ENCODE measurements at places on chromosomes 2 and 18. TPM values are rescaled to one million over a fixed set of nuclear protein-coding genes. Genes with fewer than 3 reads are reported as not detected.

Gene IAH1
- total RNA-seq, result 71.2 TPM

Gene TDRD15
- total RNA-seq, result under 0.01 TPM

Gene IL1B
- total RNA-seq, result not detected

Gene DSG3
- not detected for total RNA-seq

Gene CHST10
- 6.4 TPM for total RNA-seq

Gene ELOA2
- total RNA-seq, result not detected

Gene MRPL53
- 17.6 TPM for total RNA-seq

Gene DPP10
- not detected for total RNA-seq

Gene REG3A
- total RNA-seq, result not detected

Gene COL4A4
- total RNA-seq, result under 0.01 TPM

Gene PLEK
- total RNA-seq, result 0.32 TPM

Gene RAPH1
- total RNA-seq, result 95.1 TPM

Gene RNF125
- 0.76 TPM for total RNA-seq

Gene AMER3
- not detected for total RNA-seq

Gene CTNNA2
- total RNA-seq, result not detected

Gene SERPINB8
- 19.6 TPM for total RNA-seq

Gene NRBP1
- 145 TPM for total RNA-seq

Gene ANKRD62
- total RNA-seq, result not detected

Gene RNMT
- total RNA-seq, result 35.7 TPM

Gene ASTL
- total RNA-seq, result not detected

Gene CAVIN2
- 1.4 TPM for total RNA-seq
